ENCODE measurements at places on chromosomes 2 and 18.

- DNase-seq = no peak
These were observed 102.1 kb downstream of the SMAD7 start for GRCh38 chr18:48848641-48849143.

GRCh38 chr2:183035954-183036669 lies 2.1 kb downstream of the NCKAP1 start:
- DNase-seq = no peak

GRCh38 chr2:221060376-221060775 lies 511.7 kb downstream of the EPHA4 start:
- DNase-seq = no peak

DNA sequence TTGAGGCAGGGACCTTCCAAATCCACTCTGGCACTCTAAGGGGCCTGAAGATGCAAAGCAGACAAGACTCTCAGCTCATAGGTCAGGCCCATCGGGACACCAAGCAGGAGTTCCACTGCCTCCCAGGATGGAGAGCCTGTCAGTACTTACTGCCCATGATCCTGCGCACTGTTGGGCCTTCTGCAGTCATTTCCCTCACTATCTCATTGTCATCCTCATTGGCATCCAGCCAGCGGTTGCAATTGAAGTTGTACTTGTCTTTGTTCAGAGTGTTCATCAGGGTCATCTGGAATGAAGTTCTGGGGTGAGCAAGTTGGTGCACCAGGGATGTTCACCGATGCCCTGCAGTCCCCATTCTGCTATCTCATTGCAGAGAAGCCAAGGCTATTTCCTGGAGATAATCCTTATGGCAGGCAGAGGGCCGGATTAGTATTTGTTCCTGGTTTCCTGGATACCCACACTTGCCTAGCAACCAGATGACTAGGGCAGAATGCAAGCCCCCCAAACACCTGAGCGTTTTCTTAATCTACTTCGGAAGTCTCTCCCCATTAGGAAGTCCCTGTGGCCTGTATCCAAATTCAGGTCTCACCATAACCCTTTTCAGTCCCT lies 65.1 kb downstream of the LOXHD1 start:
- DNase-seq = no peak

DNA sequence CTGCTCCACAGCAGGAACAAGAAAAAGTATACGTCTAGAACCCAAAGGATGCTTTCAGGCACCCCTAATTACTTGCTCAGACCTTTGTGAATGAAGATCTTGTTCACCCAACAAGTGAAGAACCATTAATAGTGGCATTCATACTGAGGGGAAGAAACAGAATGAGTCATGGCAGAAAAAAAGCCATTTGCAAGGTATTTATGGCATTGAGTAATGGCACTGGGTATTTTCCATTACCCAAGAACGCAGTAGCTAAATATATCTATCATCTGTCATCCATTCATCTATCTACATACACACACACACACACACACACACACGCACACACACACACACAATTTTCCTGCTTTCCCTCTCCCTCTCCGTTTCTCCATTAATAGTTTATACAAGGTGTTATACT lies 56.4 kb upstream of the XIRP2 start:
- no peak for DNase-seq

DNA sequence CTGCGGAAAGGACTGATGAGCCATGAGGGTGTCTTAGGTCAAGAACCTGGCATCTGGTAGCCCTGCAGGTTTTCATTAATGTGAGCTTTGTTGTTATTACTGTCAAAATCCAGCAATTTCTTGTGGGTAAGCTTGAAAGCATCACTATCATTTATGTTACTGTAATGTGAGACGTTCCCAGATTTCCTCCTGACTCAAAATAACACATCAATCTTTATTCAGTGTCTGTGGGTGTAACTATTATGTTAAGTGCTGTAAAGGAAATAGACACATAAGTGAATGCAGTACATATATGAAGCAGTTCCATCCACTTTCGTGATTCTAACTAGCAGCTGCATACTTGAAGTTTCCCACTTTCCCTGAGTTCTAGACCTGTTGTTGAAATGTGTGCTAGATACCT lies 89.8 kb downstream of the FHOD3 start:
- no peak for DNase-seq

GRCh38 chr2:196980473-196980872 lies 54.0 kb upstream of the PGAP1 start:
- DNase-seq = no peak

DNA sequence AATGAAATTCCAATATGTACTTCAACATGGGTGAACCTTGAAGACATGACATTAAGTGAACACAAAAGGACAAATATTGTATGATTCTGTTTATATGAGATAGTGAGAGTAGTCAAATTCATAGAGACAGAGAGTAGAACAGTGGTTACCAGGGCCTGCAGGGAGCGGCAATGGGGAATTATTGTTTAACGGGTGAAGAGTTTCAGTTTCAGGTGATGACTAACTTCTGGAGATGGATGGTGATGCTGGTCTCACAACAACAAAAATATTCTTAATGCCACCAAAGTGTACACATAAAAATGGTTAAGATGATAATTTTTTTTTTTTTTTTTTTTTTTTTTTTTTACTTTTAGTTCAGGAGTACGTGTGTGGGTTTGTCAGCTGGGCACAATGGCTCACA lies 109.4 kb upstream of the TMEM200C start:
- DNase-seq = no peak

- no peak for DNase-seq
These were observed 95.1 kb upstream of the GPC1 start for GRCh38 chr2:240340361-240340761.

- DNase-seq = no peak
These were observed 15.1 kb upstream of the MEP1B start for GRCh38 chr18:32174719-32175118.

- no peak for DNase-seq
These were observed 1035.4 kb upstream of the ZEB2 start for GRCh38 chr2:145555360-145555759.

DNA sequence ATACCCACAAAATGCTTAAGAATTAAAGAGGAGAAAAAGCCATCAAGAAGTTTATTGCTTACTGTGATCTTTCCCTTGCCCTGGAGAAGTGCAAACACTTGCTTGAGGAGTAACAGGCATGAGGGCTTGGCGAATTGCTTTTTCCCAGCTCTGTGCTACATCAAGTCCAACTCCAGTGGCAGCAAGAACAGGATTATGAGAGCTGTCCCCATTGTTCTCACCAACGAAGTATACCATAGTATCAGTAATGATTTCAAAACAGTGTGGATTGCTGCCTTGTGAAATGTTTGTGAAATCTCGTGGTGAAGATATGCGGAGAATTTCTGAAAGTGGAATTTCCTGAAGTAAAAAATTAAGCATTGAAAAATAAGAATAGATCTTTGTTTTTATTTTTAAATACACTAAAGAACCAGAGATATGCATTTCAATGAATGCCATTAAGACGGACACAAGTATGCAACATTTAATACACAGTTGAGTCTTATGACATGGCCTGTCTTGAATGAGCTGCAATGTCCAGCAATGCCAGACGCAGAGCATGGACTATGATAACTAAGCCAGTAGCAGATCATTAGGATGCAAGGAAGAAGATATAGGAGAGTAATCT lies 43.0 kb downstream of the NDUFAF7 start:
- no peak for DNase-seq

DNA sequence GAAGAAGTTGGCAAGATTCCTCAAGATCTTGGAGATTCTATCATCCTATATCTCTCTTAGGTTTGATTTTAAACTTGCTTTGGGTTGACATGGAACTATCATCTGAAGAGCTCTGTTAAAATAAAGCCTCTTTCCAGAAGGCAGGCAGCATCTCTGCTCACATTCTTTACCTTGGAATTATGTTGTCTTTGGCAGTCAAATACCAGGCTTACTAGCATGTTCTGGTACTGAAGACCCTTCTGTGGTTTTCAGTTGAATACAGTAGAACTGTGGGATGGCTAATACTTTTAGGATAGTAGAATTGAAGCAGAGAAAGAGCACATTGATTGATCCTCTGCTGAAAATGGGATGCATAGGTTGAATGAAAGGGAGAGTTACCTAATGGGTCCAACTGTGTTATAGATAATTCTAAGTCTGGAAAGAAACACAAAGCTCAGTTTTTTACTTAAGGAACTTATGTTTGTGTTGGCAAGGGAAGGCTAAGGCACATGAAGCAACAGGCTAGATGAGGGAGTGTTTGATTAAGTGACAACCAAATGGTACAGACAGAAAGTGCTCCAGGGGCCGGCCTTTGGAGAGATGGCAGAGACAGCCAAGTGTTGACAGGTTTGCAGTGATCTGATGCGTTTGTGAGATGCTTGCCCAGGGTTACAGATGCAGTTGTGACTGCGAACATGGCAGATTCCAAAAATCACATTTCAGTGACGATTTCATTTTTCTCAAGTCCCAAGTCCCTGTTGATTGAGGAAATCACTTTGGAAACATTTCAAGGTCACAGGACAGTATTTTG lies 397.9 kb downstream of the MEIS1 start:
- no peak for DNase-seq

DNA sequence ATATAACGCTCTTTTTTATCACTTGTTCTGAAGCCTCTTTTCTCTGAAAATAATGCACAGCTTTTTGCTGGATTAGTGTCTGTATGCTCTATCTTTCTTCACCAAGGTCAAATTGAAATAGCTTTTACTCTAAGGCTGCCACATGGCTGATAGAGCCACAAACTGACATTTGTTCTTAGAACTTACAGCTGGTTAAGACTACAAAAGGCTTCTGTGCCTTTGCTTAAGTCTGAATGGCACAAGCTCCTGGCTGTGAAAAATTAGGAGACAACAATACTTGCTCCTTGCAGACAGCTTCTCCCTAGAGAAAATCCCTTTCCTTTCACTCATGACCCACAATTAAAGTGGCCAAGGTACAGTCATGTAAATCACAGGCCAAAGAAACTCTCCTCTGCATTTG lies 515.3 kb downstream of the DSC3 start:
- DNase-seq = no peak

DNA sequence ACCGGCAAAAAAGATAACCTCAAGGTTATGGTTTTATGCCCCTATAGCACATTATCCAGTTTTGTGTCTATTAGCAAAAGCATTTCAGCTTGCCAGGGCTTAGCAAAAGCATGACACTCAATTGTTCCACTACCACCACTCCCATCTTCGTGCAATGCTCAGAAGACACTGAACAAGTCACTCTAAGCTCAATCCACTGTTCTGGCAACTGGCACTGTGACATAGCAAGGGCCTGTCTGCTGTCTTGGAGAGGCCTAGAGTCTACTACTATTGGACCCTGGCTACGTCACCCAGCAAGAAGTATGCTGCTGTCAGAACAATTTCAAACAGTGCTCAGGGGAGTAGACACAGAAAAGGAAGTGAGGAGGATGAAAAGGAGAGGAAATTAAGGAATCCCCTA lies 103.5 kb upstream of the PPP1CB start:
- no peak for DNase-seq

DNA sequence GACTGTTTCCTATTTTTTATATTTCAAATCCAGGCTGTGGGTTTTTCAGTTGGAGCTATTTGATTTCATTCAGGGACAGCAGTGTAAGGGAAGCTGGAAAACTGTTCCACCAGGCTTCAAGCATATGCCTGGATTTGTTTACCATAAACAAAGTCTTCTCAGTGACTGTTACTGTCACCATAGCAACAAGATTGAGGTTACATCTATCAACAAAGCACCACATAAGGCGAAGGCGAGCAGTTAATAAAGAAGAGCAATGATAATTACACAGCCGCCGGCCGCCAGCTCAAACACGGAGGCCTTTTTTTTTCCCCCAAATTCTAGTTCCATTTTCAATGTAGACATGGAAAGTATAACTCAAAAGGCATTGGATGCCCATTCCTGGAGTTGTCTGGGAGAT lies 553.7 kb upstream of the SYT4 start:
- no peak for DNase-seq

- no peak for DNase-seq
These were observed 324.9 kb upstream of the SLC14A2 start for GRCh38 chr18:45290364-45290763.

GRCh38 chr18:65221736-65222135 lies 529.1 kb upstream of the CDH7 start:
- DNase-seq = no peak

GRCh38 chr2:11215407-11215806 lies 60.1 kb downstream of the SLC66A3 start:
- DNase-seq = no peak

GRCh38 chr18:74963820-74964446 lies 245.0 kb downstream of the PTGR3 start:
- DNase-seq = no peak

DNA sequence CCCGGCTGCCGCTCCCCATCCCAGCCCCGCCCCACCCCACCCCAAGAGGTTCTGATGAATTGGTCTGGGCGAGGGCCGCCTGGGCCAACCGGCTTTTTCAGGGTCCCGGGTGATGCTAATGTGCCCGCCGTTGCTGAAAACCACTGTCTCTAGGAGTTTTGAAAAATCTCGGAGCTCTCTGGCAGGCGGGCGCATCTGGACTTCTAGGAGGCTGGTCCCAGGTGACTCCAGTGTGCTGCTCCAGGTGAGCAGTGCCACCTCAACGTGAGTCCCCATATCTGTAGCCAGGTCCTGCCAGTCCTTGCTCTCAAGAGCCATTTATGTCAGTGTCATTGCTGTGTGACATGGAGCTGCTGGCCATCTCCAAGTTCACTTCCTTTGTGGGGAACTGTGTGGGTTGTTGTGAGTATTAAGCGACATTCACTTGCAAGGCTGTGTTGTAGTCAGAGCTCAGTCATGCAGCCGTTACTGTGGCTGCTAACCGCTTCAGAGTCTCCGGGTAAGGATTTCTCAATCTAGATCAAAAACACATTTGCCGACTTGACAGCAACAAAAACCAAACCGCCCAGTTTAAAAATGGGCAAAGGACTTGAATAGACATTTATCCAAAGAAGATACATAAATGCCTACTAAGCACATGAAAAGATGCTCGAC lies at the start of gene RFX8:
Gene RFX8, minus strand, starts transcription at position 382 of the 654 bp plus-strand sequence. CDS start 8,264 bp downstream, outside the sequence.
- DNase-seq = no peak

DNA sequence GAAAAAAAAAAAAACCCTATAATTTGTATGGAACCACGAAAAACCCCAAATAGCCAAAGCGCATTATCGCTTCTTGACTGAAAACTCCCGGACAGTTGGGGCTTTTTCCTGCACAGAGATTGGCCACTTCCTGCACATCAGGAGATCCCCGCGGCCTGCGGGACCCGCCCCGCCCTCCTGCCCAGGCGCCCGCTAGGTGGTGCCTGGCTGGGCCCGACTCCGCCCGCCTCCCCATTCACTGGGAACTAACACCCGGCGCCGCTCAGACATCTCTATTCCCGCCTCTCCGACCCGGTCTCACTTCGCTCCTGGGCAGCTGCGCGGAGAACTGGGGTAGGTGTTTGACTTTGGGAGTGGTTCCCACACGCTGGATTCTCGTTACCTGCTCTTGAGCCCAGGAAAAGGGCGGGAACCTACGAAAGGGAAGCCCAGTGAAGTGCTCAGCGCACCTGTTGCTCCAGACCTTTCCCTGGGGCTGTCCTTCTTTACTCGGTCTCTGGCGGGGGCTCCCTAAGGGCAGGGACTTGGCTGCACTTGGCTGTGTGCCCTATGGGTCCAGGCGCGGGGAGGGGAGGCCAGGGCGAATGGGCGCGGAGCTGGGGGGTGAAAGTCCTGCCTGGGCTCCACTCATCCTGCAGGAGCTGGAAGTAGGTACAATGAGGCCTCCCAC lies at the start of gene HMSD:
Gene HMSD, plus strand, starts transcription at position 234 of the 670 bp plus-strand sequence. CDS start 4,155 bp downstream, outside the sequence.
- no peak for DNase-seq

- no peak for DNase-seq
These were observed 195.6 kb downstream of the TGIF1 start for GRCh38 chr18:3645384-3646156.

- DNase-seq = no peak
These were observed 668.3 kb downstream of the IRS1 start for GRCh38 chr2:226131299-226131784.

- no peak for DNase-seq
These were observed 6.7 kb downstream of the ASB1 start for GRCh38 chr2:238433300-238433915.

GRCh38 chr2:143954844-143955243 lies 565.1 kb downstream of the ZEB2 start:
- DNase-seq = no peak
